ENCODE measurements at places on chromosomes 11 and 22. TPM values are rescaled to one million over a fixed set of nuclear protein-coding genes. Genes with fewer than 3 reads are reported as not detected.

RAB3IL1 gene
- total RNA-seq, result 1.9 TPM

PDE3B gene
- 0.13 TPM for total RNA-seq

MRGPRX4 gene
- 0.51 TPM for total RNA-seq

CCDC73 gene
- not detected for total RNA-seq

UBE2L3 gene
- total RNA-seq, result 22.5 TPM
